ENCODE measurements at places on chromosomes 2 and 18.

- DNase-seq = no peak
These were observed 34.0 kb downstream of the CCDC195 start for GRCh38 chr2:224682134-224682533.

GRCh38 chr2:144006139-144006538 is 513.8 kb downstream of the ZEB2 start:
- no peak for DNase-seq

- DNase-seq = no peak
These were observed 223.1 kb downstream of the GLI2 start for GRCh38 chr2:120958623-120959366.

- DNase-seq = no peak
These were observed 165.8 kb downstream of the TNS1 start for GRCh38 chr2:217836901-217837491.

GRCh38 chr2:136492901-136493300 is 272.4 kb upstream of the THSD7B start:
- no peak for DNase-seq

- DNase-seq = no peak
These were observed 127.8 kb upstream of the NETO1 start for GRCh38 chr18:72995558-72995957.

GRCh38 chr2:144579556-144579955 is 59.6 kb upstream of the ZEB2 start:
- no peak for DNase-seq

Data from sciatic nerve (tissue), 2 donors.